ENCODE measurements at places on chromosomes 7 and 10. TPM values are rescaled to one million over a fixed set of nuclear protein-coding genes. Genes with fewer than 3 reads are reported as not detected.

Gene DENND2A
- polyA plus RNA-seq = 42.6 TPM

GRCh38 chr10:85284778-85285770 is 956.7 kb downstream of the CCSER2 start:
- DNase-seq = no peak

DNA sequence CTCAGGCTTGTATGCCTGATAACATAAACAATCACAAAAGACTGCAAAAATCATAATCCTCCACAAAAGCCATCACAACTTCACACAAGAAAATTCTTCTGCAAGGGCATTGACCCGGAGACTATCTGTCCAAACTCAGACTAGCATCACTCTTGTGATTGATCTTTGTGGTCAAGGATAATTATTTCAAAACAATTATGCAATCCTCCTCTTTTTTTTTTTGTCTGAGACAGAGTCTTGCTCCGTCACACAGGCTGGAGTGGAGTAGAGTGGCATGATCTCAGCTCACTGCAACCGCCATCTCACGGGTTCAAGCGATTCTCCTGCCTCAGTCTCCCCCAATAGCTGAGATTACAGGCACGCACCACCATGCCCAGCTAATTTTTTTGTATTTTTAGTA is 22.2 kb downstream of the CDNF start:
- DNase-seq = no peak

DNA sequence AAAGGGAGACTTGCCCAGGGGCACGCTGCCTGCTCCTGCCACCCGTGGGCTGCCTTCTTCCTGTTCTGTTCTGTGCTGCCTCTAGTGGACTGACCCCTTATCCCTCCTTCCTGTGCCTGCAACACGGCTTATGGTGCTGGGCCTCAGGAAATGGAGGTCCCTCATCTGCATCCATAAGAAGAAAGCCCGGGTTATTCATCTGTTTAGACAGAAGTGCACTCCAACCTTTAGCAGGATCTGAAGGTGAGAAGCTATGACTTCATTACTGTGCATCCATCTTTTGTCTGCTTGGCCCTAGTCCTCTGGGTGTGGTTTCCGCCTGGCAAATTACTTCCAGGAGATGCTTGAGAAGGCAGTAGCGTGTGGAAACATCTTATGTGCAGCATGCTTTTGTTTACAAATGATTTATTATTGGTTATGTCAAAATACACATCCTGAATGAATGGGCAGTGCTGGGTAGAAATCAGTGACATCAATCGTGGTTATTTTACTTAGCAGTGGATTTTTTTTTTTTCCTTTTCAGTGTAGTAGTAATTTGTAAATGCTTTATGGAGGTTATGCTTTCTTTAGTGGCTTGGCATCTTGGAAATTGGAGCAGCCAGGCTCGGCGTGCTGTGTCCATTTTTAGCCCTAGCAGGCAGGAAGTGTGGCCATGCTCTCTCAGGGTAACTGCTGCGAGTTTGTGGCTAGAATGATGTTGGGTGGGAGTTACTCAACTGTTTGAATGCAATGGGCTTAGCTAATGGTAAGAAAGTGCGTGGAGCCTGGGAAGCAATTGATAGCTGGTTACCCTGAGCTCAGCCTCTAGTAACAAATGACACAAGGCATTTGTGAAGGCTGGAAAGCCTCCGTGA is 12.7 kb downstream of the PTPRE start:
- no peak for DNase-seq

DNA sequence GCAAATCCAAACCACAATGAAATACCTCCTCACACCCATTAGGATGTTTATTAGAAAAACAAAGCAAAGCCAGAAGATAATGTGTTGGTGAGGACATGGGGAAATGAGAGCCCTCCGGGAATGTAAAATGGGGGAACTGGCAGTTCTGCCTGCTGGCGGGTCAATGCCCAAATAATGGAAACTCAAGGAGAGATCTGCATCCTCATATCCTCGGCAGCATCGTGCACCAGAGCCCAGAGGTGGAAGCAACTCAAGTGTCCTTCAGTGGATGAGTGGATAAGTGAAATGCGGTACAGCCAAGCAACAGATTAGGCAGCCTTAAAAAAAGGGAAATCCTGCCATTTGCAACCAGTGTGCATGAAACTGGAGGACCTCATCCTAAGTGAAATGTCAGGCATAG is 325.2 kb downstream of the WDR37 start:
- DNase-seq = no peak

Data from right renal pelvis (tissue), 4 donors.